ENCODE measurements at places on chromosomes 5 and 9. TPM values are rescaled to one million over a fixed set of nuclear protein-coding genes. Genes with fewer than 3 reads are reported as not detected.

DNA sequence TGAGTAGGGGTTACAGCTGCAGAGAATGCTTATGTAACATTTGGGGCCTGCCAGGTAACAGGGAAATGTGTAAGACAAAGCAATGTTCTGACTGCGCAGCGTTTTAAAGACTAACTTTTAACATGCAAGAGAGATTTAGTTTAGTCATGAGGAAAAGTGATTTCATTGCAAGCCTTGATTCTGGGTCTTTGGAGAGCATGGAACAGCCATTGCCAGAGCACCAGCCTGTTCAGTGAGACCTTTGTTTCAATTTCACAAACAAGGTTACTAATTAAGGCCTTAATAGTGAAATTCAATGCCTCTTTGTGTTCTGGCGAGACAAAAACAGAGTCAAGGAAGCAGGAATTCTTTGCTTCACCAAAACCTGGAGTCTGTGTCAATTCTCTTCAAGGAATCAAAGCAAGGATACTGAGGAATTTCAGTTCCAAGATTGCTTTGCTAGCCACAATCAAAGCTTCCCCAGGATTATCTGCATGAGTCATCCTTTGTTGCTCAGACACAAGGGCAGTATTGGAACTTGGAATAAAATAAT lies 14.4 kb downstream of the CKMT2 start:
- no peak for DNase-seq

DNA sequence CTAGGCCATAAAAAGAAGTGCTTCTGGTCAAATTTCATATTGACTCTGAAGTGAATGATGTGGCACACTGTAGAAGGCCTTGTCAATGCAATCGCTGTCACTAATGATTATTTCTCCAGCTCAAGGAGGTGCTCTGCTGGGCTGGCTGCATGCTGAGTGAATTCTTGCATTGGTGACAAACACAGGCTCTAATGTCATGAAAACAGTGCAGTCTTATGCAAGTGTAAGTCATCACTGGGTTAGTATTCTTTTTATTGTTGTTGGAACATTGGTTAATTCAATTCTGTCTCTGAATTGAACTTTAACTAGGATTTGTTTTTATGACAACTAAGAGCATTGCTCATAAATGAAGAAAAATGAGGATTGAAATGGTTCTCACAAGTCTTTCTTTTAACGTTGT lies 57.3 kb upstream of the CD180 start:
- DNase-seq = no peak

DNA sequence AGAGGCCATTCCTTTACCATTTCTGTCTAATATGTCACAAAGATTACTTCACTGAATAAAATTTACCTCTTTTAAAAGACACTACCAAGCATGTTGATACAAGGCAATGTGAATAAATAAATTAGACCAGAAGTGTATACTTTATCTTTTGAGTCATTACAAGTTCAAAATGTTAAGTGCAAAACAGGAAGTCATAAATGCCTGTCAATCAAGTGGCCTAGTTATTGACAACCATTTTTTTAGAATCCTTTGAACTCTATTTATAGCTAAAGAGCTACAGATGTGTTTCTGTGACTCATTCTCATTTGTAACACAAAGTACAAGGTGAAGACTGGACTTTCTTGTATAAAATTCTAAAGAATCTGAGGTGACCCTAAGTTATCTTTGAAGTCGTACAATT lies 602.7 kb upstream of the SEMA6A start:
- no peak for DNase-seq

GRCh38 chr5:141677415-141677814 lies 4.6 kb downstream of the ARAP3 start:
- no peak for DNase-seq

The SLC6A3 gene
- not detected for total RNA-seq

- DNase-seq = no peak
These were observed 56.7 kb upstream of the CARTPT start for GRCh38 chr5:71662381-71662780.

GRCh38 chr5:36756848-36757247 lies 119.7 kb upstream of the NIPBL start:
- DNase-seq = peak; percentile 51

DNA sequence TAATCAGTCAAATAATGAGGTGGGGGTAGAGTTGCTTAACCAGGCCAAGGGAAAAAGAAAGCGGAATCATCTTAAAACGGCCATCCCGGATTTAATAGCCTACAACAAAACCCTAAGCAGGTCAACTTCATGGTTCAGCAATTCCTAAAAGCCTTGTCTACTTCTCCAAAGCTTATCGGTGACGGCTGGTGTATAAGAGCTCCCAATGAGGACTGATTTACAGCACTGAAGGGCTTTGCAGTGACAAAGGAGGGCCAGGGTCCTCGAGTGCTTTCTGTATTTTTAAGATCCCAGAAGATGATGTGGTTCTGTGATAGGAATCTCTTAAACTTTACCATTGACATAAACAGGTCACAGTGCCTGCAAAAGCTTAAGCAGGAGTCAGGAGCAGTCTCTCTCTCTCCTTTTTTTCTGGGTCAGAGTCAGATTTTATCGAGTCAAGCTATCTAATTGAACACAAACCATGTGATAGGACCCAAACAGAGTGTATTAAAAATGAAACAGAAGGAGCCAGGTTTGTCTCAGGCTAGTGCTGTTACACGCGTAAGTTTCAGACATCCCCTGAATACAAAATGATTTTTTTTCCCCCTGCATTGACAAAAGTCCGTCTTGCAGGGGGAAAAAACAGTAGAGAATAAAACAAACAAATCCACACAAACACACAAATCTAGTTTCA lies 663.6 kb upstream of the ZNF608 start:
- no peak for DNase-seq

DNA sequence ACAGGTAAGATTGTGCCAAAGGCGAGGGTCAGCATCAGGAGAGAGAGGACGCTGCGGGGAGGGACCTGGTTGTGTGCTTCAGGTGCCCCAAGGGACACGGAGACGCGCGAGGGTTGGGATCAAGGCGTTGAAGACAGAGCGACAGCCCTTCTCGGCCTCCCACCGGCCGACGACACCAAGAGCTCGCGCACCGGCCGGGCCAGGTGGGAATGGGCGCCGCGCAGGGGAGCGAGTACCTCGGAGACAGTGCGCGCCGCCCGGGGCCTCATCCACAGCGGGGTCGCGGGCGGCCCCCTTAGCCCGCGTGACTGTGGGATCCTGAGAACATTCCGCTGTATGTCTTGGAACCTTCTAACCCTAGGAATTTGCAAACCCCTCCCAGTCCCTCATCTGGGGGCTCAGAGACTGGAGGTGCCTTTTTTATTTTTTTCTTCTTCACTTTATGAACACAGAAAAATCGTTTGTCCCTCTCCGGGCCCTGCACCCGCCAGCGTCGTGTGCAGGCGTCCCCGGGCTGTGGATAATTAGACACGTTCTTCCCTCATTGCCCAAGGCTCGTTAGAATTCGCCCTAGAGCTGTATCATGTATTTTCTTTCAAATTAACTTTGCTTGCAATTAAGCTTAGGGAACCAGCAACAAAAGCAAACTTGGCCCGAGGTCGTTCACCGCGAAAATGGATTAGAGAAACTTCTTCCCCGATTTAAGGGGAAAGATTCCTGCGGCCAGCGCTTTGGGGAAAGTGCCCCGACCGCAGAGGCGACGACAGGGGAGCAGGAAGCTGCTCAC lies 4.8 kb downstream of the FOXE1 start:
- no peak for DNase-seq

DNA sequence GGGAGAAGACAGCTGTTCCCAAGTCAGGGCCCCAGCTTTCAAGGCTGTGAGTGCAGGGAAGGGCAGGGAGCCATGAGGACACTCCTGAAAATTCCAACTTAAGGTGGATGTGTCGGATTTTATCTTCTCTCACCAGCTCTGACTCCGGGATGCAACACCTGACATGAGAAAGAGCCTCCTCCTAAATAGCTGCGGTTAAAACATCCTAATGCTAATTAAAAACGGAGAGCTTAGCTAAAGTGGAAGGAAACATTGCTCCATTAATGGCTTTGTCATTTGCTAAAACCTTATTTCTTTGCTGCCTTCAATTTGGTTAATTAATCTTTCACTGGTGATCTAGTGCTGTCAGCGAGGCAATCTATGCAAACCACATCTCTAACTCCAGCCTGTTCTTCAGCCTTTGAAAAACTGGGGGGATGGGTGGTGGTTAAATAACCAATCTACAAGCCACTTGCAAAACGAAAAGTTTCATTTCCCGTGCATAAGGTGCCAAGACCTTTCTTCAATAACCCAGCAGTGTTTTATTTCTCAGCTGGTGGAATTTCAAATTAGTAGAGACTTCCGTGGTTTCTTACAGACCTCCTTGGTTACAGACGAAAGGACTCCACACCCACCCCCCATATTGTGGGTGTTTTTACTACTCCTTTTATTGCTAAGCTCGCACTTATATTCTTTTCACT lies 379.6 kb downstream of the MLLT3 start:
- no peak for DNase-seq

GRCh38 chr9:131577005-131578000 lies 32.0 kb downstream of the PRRT1B start:
- no peak for DNase-seq

The PCDHA4 gene
- total RNA-seq = 1.1 TPM

- no peak for DNase-seq
These were observed 360.0 kb downstream of the GLIS3 start for GRCh38 chr9:3939820-3940219.

GRCh38 chr9:110049699-110050450 lies 158.1 kb downstream of the C9orf152 start:
- DNase-seq = no peak

- DNase-seq = peak; percentile 51
These were observed 46.5 kb downstream of the AUH start for GRCh38 chr9:91315191-91315590.

The ZNF366 gene
- 0.92 TPM for total RNA-seq
